ENCODE measurements at places on chromosomes 3 and 15.

DNA sequence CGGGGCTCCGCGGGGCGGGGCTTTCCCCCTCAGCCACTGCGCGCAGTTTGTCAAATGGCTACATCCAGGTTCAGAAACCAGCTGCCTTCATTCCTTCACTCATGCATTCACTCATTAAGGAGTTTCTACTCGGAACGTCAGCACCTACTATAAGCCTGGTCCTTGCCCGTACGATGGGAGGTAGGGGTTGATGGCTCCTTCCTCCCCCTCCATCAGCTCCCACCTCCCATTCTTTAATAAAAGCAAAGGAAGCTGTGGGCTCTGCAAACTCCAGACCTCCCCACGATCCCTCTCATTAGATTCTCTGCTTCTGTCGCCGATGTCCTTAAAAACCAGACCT, 267 bp upstream of the CFAP92 start:
- no peak for DNase-seq

GRCh38 chr3:124352149-124352539, 360.2 kb upstream of the ROPN1 start:
- DNase-seq: no peak

DNA sequence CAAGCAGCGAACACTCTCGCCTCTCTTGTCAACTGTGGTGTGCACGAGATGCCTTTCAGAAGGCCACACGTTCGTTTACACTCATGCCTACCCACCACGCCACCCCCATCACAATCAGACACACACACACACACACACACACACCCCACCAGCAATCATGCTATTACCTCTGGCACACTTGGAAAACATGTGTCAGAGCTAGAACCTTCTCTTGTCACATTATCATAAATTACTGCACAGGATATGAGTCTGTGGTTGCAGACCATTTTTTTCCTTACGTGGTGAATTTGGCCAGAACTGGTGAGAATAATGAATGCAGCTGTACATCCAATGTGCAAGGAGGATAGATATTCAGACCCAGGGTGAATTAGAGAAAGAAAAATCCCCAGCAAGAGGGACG, 52.4 kb downstream of the TRIM69 start:
- no peak for DNase-seq

GRCh38 chr3:127833281-127834032, 11.1 kb upstream of the MGLL start:
- DNase-seq: no peak

DNA sequence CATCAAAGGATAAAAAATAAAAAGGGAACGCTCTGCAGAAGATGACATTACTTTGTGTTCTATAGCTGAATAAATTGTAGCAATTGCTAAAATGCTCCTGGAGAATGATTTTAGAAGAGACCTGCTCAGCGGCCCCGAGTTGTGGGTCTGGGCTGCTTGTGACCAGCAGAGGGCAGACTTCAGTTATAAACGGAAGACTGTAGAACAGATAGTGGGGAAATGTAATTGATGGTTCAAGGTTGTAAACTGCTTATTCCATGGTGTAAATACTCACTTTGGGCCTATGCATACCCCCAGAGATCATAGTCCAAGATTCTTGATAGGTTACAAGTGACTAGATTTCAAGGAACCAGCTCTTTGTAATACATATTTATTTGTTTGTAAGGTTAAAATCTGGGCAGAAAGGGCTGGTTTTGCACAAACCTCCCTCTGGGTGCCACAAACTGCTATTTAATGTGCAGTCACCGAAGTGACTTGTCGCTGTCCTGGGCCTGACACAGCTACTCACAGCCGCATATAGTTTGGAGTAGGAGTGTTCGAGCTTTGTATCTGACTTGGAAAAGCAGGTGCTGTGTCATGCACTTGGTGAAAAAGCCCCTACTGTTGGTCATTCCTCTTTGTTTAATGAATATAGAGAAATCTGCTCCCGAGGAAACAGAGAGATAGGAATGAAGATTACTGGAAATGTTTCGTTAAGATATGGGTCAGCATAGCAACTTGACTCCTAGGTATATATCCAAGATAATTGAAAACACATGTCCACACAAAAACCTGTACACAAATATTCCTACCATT, 34.7 kb upstream of the NDUFB4 start:
- no peak for DNase-seq

DNA sequence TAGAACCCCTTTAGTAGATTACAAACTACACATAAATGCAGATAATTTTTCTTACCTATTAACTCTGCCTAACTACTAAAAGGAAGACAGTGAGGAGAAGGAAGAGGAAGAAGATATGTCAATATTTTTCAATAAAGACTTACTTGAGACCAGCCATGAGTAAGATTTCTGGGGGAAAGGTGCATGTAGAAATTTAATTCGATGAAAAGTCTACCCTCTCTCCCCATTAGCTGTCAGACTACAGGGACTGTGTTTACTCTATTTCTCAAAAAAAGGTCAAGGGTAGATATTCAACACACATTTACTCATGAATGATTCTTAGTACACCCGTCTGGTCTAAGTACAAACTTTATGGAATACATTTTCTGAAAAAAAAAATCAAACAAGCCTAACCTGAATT, 6.8 kb downstream of the TSPAN3 start:
- DNase-seq: no peak

DNA sequence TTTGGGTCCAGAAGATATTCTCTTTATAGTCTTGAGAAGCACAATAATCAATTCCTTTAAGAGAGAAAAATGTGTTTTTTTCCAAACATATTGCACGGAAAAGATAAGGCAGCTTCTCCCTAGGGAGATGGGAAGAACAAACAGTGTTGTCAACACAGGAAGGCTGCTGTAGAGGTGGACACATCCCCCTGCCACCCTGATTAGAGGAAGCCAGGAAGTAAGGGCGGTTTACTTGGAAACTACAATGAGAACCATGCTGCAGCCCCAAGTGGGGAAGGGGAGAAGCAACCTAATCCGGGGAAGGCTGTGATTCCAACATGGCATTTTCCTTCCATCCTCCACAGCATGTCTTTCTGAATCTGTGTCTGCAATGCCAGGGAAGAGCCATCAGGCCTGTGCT, 256.9 kb upstream of the TGFBR2 start:
- DNase-seq: no peak

GRCh38 chr3:146131616-146132410, 29.2 kb downstream of the PLOD2 start:
- DNase-seq: no peak

GRCh38 chr15:45495588-45495987, 27.0 kb downstream of the SLC30A4 start:
- DNase-seq: no peak

GRCh38 chr3:195907934-195908693, at the start of gene TNK2:
Gene TNK2 (minus strand): TSS chr3:195908551. CDS start chr3:195888588, 19,963 bp downstream.
- DNase-seq: peak; percentile 43

- no peak for DNase-seq
These were observed 7.3 kb downstream of the LINGO1 start for GRCh38 chr15:77625376-77625775.

GRCh38 chr15:43529141-43529540, 11.7 kb downstream of the MAP1A start:
- DNase-seq: no peak

DNA sequence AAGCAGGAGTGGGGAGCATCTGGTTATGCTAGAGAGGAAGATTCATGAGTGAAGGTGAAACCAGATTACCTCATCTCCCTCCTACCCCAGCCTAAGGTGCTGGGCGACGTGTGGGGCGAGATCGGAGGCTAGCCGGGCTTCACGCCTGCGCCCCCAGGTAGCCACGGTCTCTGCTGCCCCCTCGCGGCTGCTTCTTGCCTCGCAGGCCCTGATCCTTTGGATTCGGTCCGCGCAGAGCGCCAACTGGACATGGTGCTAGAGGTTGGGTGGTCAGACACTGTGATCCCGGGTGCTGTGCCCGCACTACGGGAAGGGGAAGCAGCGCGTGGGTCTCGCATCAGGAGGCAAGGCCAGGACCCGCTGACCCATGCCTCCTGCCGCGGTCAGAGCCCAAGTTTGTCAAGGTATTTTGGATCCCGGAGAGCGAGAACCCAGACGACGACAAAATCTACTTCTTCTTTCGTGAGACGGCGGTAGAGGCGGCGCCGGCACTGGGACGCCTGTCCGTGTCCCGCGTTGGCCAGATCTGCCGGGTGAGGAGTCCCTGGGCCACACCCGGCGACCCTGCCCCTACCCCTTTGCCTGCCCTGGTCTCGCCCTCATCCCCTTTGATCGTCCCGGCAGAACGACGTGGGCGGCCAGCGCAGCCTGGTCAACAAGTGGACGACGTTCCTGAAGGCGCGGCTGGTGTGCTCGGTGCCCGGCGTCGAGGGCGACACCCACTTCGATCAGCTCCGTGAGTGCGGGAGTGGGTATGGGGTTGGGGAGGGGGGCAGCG, 4.2 kb downstream of the SEMA3B start:
- DNase-seq: peak; percentile 99

- no peak for DNase-seq
These were observed 28.2 kb upstream of the DET1 start for GRCh38 chr15:88574655-88575054.

DNA sequence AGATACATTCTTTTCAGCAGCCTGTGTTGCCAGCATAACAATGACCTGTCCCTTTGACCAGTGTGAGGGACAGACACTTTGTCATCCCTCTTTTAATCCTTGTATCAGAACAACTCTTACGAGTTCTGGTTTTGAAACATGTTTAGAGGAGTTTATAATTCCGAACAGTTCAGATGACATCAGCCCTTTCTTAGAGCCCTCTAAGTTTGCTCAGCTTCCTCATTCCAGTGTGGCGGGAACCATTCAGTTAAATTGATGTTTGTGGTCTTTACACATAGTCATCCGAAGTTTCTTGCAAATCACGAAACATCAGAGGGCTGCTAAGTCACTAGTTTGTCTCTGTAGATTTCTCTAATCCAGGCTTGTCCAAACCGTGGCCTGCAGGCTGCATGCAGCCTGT, 102.5 kb downstream of the AKAP13 start:
- DNase-seq: no peak

DNA sequence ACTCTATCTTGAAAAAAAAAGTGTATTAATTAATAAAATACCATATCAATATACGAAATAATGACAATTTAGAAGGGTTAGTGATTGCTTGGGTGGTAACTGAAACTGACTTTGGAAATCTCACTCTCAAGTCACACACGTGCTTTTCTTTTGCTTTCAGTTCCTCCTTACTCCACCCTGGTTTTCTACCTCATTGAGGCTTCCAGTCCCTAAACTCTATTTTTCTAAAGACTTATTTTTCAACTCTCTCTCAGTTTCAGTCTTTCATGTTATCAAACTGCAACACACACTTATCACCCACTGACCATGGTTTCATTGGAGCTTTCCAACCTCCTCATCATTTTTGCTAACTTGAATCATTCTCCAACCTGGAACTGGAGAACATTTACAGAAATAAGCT, 23.5 kb downstream of the IL12A start:
- DNase-seq: peak; percentile 56

- DNase-seq: no peak
These were observed 8.4 kb downstream of the PIGB start for GRCh38 chr15:55327387-55327786.

GRCh38 chr3:170204509-170204908, 17.7 kb upstream of the PRKCI start:
- no peak for DNase-seq

DNA sequence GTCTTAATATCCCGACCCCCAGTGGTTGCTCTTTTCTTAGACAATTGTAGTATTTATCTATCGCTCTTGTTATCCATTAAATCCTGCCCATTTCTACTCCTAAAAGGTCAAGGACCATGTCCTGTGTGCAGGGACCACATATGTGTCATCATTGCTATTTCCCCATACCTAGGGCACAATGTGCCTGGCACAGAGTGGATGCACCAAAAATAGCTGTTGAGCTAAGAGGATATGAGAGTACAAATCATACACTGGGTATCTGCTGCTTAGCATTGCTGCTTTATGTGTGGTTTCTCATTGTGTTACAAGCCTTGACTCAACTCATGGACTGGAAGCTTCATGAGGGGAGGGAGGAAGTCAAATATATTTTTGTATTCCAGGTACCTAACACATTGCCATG, 3.4 kb upstream of the MITF start:
- DNase-seq: no peak

- no peak for DNase-seq
These were observed 32.2 kb upstream of the PTPN23 start for GRCh38 chr3:47348411-47349154.

DNA sequence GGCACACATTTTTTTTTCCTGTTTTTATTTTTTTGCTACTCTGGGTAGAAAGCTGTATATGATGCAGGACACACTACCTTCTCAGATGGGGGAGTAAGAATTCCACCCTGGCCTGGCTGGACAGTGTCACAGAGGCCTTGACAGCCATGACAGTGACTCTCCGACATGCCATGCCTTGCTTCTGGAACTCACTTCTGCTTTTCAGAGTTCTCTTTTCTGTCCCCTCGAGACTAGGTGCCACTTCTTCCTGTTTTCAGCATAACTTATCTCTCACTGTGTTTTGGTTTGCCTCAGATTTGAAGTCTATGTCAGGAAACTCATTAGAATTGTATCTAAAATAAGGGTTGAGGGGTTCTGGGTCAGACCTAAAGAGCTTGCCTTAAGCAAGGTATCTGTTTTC, 69.1 kb upstream of the SEC13 start:
- peak; percentile 28 for DNase-seq

- DNase-seq: no peak
These were observed 39.6 kb upstream of the PDCD6IP start for GRCh38 chr3:33758864-33759263.

- no peak for DNase-seq
These were observed 9.2 kb upstream of the LYZL4 start for GRCh38 chr3:42419563-42419962.

DNA sequence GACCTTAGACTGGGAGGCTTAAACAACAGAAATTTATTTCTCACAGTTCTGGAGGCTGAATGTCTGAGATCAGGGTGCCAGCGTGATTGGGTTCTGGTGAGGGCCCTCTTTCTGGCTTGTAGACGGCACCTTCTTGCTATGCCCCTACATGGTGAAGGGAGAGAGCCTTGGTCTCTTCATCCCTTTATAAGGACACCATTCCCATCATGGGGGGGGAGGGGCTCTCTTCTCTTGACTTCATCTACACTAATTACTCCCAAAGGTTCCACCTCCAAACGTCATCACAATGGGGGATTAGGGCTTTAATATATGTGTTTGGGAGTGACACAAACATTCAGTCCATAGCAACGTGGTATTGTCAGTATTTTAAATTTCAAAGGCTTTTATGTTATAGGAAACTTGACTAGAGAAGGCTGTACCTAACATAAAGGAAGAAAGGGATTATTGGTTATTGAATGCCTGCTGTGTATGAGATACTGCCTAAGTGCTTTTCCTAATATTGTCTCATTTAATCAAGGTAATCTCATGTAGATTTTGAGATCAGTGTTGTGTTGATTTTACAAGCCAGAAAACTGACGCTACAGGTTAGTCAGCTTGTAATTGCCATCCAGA, 20.9 kb downstream of the SYN2 start:
- no peak for DNase-seq

DNA sequence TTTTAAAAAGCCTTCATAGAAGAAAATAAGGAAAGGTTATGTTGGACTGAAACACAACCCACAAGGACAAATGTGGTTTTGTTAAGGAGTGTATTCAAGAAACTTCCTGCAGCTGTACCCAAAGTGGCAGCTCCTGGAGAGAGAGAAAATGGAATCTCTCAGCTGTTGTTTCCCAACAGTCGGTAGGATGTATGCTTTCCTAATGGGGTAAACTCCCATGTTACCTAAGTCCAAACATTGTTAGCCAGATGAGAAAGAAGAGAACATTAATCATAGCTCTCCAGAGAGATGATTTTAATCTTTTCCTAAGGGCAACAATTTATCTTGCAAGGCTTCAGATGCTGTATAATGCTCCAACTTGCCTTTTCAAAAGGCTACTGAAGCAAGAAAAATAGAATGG, 22.6 kb upstream of the TEX9 start:
- no peak for DNase-seq

Data from GM19239 (cell line).